ENCODE measurements at places on chromosomes 7 and 10. TPM values are rescaled to one million over a fixed set of nuclear protein-coding genes. Genes with fewer than 3 reads are reported as not detected.

- DNase-seq, result no peak
Observed at GRCh38 chr10:49622426-49623425, 8.9 kb downstream of the CHAT start.

CD36 gene
- 157 TPM for total RNA-seq

TMEM273 gene
- 4.8 TPM for total RNA-seq

UBE2D1 gene
- total RNA-seq, result 6.7 TPM

TAS2R3 gene
- 0.44 TPM for total RNA-seq

DNA sequence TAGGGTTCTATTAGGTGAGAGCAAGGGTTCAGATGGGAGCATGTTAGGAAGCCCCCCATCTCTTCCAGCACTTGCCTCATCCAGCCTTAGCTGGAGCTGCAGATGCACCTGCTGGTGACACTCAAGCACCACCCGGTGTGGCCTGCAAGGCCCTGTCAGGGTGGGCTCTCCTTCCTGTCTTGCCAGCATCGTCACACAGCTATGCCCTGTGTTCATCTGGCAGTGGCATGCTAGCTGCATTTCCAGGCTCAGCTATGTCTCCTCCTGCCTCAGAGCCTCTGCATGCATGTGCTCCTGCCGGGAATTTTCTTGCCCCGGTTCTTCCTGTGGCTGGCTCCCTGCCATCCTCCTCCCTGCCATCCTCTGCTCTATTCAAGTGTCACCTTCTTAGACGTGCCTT is 129.7 kb upstream of the KLF6 start:
- DNase-seq, result no peak

EVX1 gene
- not detected for total RNA-seq

SDK1 gene
- 0.79 TPM for total RNA-seq

- no peak for DNase-seq
Observed at GRCh38 chr10:48700493-48700892, 15.8 kb downstream of the WDFY4 start.

DNA sequence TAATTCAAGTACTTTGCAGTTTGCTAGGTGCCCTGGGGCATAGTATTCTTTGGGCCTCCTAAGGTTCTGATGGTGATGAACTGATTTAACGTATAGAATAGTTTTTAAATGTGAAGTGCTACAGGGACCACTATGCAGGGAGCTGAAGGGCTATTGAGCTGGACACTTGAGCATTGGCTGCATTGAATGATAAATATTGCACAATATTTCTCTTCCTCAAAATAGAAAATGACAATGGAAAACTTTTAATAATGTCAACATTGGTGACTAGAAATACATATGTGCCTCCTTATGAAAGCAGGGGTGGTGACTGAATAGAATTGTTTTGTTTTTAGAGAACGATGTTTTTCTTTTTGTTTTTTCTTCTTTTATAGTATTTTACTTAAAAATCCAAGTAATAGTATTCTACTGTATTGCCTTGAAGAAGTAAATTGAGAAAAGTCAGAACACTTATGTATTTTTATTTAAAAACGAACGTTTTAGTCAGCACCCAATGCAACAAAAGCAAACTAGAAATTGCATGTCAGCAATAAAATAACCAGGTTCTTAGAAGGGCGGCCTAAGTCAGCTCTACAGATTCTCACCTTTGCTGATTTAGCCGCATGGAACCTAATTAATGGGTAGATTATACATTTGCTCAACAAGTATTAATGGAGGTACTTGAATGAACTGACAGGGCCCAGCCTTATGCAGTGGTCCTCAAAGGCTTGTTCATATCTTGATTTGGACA is 244.0 kb upstream of the KLF6 start:
- DNase-seq, result no peak

SORBS1 gene
- total RNA-seq, result 1.1 TPM

DNA sequence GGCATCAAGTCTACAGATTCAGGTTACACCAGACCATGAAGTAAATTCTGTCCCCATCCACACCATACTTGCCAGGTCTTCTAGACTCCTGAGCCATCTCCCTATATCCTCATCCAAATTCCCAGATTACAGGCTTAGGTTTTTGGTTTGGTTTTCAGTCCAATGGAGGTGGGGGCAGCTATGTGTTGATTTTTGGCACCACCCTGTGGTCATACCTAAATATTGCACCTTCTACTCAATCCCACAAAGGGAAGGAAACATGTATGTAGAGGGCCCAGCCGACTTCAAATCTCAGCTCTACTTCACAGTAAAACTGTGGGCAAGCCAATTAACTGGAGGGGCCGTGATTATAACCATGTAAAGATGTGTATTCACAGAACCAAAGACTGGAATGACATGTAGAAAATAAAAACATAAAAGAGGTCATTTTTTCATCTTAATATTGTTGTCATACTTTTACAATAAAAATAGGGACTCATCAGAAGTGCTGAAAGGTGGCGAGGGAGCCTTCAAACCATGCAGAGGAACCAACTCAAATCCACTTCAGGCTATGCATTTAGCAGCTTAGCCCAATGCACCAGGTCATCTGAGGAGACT is 19.8 kb downstream of the ERCC6 start:
- DNase-seq, result peak; percentile 63

PDE1C gene
- total RNA-seq, result under 0.01 TPM

DNA sequence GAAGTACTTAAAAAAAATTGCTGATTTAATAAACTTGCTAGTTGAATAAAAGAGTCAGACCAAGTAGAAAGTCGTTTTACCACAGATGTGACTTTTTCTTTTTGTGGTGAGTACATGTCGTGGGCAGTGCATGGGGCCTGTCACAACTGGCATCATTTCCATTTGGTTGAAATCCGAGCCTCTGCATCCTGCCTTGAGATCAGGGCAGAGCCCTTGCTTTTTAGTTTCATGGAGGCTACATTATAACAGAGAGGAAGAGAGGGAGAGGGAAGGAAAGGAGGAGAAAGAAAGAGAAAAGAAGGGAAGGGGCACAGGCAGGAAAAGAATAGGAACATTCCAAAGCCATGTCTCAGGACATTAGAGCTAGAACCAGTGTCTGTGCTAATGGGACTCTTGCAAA is 20.4 kb upstream of the INSYN2A start:
- DNase-seq, result no peak

GRCh38 chr10:114303556-114303955 is 64.5 kb downstream of the VWA2 start:
- DNase-seq, result no peak

DNA sequence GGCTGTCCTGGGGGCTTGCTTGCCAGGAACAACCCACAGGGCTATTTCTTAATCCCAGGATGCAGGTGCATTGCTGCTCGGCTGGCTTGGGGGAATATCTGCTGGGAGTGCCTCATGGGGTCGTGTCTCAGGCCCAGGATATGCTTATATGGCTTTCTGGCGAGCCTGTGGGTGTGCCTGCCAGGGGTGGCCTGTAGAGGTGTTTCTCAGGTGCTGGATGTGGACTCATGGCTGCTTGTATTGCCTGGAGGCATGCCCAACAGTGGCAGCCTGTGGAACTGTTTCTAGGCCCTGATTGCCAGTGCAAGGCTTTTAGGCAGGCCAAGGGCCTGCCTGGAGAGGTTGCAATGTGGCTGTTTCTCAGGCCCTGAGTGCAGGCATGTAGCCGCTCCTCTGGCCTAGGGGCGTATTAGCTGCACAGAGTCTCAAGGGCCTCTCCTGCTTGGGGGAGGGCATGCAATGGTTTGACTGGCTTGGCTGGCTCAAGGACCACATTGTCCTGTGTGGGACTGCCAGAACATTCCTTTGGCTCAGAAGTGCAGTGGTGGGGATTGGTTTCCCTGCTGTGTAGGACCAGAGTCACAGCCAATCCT is 202.1 kb downstream of the ATRNL1 start:
- DNase-seq, result no peak

GRCh38 chr7:4727914-4728705 is 46.0 kb downstream of the FOXK1 start:
- no peak for DNase-seq

DNA sequence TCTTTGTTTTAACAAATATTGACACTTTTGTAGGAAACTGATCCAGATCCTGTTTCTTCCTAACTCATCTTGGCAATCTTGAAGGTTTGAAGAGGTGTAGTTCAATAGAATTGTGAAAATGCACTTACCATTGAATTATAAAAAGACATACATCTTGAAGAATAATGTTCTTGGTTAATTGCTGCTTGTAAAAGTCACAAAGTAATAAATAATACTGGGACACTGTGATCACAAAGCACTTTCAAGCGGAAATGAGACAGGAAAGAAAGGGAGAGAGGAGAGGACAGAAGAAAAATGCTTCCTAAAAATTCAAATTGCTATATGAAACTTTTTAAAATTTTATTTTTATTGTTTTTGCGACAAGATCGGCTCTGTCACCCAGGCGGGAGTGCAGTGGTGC is 15.2 kb upstream of the NFE2L3 start:
- DNase-seq, result no peak

GRM3 gene
- not detected for total RNA-seq

GRCh38 chr10:30199376-30200016 is 140.1 kb upstream of the JCAD start:
- DNase-seq, result peak; percentile 85

FKBP6 gene
- total RNA-seq, result not detected

NUPR2 gene
- not detected for total RNA-seq

EN2 gene
- not detected for total RNA-seq

- DNase-seq, result no peak
Observed at GRCh38 chr7:113404245-113404644, 285.9 kb upstream of the SMIM30 start.

- DNase-seq, result no peak
Observed at GRCh38 chr10:126014309-126014708, 117.9 kb downstream of the FANK1 start.

DNA sequence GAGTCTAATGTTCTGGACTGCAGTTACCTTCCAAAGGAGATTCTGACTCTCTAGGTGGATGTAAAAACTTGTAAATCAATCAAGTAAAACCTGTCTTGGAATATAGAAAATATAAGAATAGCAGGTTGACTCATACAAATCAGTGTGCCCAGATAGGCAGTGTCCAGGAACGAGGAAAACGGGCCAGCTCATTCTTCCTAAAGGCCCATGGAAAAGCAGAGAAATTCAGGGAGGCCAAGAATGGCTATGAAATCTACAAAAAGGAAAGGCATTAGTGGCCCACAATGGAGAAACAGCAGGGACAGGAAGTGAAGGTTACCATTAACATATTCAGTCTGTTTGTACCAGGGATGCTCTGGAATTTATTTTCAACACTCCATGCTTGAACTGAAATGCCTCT is 14.9 kb downstream of the GLI3 start:
- no peak for DNase-seq

- DNase-seq, result no peak
Observed at GRCh38 chr10:102712089-102712488, 2.1 kb downstream of the ARL3 start.

DNA sequence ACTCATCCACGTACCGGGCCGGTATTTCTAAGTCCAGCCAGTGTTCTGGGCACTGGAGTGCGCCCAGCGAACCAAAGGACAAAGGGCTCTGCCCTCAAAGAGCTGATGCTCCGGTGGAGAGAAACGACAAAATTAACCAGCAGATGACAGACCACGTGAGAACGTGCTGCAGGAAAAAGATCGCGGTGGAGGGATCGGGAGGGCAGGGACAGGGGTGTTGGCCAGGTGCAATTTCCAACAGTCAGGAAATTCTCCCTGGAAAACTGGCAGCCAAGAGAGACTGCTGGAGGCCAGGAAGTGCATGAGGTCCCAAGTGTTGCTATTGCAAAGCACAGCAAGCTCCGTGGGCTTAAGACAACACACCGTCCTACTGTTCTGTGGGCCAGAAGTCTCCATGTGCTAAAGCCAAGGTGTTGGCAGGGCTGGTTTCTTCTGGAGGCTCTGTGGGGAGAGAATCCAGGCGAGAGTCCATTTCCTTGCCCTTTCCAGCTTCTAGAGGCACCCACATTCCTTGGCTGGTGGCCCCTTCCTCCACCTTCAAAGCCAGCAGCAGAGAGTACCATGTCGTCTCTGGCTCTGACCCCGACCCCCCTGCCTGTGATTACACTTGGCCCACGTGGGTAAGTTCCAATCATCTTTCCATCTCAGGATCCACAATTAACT is 21.3 kb upstream of the AMZ1 start:
- no peak for DNase-seq

- DNase-seq, result peak; percentile 36
Observed at GRCh38 chr7:2644562-2645273, 12.9 kb downstream of the TTYH3 start.

GRCh38 chr7:119283353-119283752 is 989.6 kb upstream of the KCND2 start:
- no peak for DNase-seq

DNA sequence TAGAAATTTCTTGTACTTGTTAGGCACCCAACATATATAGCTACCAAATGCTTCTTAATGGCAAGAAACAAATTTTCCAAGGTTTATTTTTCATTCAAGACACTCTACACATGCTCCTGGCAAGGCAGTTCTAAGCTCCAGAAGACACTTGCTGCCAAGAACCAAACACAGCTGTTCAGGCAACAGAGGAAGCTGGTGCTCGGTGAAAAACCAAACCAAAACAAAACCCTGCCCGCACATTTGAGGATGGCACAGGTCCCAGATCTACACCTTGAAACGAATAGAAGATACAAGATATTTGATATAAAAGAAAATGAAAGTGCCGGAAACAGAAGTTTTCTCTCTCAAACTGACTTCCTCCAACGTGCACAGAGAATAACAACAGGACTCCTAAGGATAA is 4.9 kb upstream of the DNTT start:
- DNase-seq, result peak; percentile 8

NDUFB2 gene
- total RNA-seq, result 102 TPM

- peak; percentile 87 for DNase-seq
Observed at GRCh38 chr10:93437086-93437945, 44.8 kb downstream of the MYOF start.

PTN gene
- total RNA-seq, result not detected

GRCh38 chr10:80729896-80730295 is 192.2 kb downstream of the SH2D4B start:
- DNase-seq, result no peak

TLX1 gene
- not detected for total RNA-seq

DNA sequence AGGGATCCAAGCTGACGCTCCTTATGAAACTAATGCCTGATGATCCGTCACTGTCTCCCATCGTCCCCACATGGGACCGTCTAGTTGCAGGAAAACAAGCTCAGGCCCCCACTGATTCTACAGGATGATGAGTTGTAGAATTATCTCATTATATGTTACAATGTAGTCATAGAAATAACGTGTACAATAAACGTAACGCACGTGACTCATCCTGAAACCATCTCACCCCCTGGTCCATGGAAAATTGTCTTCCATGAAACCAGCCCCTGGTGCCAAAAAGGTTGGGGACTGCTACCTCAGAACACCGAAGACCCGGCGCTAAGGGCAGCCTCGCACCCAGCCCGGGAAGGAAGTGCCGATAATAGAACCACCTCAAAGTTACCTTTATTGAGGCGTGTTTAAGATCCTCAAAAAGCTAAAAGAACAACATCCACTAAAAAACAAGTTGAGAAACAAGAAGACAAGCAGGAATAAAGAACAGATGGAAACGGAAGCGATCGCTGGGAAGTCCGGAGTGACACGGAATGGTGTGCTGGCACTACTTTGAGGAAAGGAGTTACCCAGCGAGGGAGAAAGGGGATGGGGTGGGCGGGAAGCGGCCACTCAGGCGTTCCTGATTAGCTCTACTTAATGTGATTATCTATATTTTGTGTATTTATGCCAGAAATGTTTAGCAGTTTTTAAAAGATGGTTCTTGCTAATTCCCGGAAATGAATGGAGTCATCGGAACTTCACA is 50.1 kb upstream of the PRKAR1B start:
- no peak for DNase-seq

GRCh38 chr7:104956753-104957450 is 57.1 kb upstream of the KMT2E start:
- peak; percentile 85 for DNase-seq
